ENCODE measurements at places on chromosomes 5 and 9.

DNA sequence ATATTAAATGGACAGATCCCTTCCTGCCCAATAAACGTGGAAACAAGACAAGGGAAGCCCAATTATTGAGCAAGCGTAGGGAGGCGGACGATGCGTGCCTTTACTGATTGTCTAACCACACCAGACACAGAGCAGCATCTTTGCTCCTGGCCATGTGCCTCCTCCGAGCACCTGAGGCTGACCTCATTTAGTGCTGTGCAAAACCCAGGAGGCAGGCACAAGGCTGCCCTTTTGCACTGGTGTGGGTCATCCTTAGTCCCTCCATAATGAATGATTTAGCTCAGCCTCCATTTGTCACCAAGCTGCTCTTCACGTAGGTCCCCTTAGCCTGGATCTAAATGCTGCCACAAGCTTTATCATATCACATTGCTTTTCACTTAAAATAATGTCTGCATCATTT, 24.1 kb upstream of the CDH6 start:
- no peak for DNase-seq

- peak; percentile 20 for DNase-seq
Measured at GRCh38 chr5:147483961-147484707, 25.7 kb downstream of the DPYSL3 start.

DNA sequence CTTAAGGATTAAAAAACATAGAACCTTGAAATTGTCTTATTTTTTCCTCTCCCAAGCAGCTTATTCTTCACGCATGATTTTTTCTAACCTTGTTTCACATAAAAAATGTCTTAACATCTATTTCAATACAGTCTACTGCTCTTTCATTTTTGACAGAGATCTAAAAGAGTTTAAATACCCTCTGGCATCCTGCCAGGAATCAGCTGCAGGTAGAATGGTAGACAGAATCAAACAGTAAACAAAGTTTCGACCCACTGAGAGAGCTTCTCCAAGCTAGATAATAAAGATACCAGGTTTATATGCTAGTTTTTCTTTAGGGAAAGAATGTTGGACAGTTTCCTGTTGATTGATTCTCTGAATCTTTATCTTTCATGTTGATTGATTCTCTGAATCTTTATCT, 555.8 kb upstream of the CDH9 start:
- no peak for DNase-seq

- DNase-seq, result no peak
Measured at GRCh38 chr5:74373076-74373475, 267.5 kb downstream of the ENC1 start.

GRCh38 chr9:81637276-81637675, 52.1 kb downstream of the TLE1 start:
- no peak for DNase-seq

GRCh38 chr9:93645149-93645889, 68.9 kb downstream of the PHF2 start:
- DNase-seq, result no peak

DNA sequence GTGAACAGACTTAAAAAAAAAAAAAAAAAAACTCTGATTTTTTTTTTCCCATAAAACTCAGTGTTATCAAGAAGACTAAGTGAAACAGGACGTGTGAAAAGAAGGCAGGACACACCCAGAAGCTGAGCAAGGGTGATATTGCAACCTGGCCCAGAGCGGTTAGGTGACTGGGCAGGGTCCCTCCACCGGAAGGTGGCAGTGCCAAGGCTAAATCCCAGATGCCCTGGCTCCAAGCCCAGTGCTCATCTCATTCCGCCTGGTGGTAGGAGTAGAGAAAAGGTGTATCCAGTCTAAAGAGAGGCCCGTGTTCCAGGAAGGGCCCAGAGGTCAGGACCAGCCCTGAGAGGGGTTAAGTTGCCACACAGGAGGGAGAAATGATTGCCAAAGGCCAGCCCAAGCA, 51.5 kb upstream of the SAP30L start:
- DNase-seq, result no peak

DNA sequence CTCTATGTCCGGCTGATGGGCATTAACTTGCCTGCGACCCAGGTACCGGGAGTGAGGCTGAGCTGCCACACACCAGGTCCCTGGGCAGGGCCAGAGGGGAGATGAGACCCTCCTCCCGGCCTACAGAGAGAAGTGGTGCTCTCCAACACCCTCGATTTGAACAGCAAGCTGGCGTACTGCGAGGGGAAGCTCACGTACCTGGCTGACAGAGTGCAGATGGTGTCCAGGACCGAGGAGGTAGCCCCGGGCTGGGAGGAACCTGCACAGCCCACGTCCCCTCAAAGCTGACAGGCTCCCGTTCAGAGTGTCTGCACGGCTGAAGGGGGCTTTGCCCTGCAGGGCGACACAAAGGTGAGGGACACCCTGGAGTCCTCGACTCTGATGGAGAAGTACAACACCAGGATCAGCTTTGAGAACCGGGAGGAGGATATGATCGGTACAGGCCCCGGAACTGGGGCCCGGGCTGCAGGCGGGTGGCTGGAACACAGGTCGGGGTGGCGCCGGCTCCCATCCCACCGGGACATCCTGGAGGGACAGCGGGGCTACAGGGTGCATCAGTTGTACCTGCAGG, 1.0 kb upstream of the RABL6 start:
- DNase-seq, result no peak

DNA sequence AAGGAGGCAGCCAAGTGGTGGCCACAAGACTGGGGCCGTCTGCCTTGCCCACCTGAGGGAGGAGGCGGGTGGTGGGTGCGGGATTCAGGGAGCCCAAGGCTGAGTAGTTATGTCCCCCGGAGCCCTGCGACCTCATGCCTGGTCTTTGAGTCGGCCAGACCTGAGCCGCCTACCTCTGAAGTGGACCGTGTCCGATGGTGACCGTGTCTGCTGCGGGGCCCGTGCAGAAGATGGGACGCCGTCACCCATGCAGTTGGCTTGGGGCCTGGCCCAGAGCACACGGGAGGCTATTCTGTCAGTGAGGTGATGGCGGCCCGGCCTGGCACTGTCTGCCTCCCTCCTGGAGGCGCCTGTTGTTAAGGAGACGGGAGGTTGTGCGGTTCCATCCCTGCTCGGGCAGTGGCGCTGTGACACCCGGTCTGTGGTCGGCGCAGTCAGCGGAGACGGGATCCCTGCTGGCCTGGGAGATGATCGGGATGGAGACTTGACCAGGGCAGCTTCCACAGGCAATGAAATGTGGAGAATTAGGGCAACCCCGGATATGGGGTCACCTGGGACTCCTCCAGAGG, 62.5 kb upstream of the FCN2 start:
- no peak for DNase-seq

DNA sequence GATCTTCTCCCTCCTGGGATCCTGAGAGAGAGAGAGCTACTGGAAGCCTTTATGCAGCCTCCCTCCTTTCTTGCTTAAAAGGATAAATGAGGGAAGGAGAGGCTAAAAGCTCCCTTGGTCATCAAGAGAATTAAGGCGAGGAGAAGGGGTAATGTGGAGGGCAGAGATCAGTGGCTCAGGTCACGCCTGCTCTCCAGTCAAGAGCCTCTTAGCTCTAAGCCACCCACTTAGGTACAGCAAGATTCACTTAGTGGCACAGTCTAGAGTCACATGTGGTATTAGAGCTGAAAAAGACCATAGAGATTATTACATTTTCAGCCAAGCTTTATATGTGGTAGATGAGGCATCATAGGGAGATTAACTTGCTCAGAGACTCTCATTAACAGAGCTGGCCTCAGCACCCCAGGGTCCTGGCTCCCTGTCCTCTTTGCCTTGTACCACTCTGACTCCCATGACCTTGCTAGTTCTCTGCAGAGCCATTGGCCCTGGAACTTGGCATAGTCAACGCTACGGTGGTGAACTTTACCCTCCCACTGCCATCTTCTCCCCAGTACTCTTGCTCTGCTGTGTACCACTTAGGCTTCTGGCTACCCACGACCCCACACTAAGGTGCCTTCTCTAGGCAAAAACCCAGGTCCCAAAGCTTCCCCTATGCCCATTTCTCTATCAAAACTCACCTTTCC, 37.6 kb downstream of the MFAP3 start:
- no peak for DNase-seq

- DNase-seq, result no peak
Measured at GRCh38 chr9:127614961-127615360, 2.9 kb downstream of the STXBP1 start.

GRCh38 chr5:32531885-32532520, 53.4 kb upstream of the SUB1 start:
- no peak for DNase-seq

GRCh38 chr5:91221917-91222316, 161.2 kb downstream of the ARRDC3 start:
- no peak for DNase-seq

GRCh38 chr5:156475182-156476157, 148.5 kb downstream of the SGCD start:
- no peak for DNase-seq

- DNase-seq, result peak; percentile 39
Measured at GRCh38 chr9:133538851-133539833, 4.6 kb downstream of the ADAMTSL2 start.

GRCh38 chr9:14428781-14429230, 114.9 kb upstream of the NFIB start:
- peak; percentile 18 for DNase-seq

- DNase-seq, result no peak
Measured at GRCh38 chr5:121019106-121019505, 555.0 kb downstream of the PRR16 start.

DNA sequence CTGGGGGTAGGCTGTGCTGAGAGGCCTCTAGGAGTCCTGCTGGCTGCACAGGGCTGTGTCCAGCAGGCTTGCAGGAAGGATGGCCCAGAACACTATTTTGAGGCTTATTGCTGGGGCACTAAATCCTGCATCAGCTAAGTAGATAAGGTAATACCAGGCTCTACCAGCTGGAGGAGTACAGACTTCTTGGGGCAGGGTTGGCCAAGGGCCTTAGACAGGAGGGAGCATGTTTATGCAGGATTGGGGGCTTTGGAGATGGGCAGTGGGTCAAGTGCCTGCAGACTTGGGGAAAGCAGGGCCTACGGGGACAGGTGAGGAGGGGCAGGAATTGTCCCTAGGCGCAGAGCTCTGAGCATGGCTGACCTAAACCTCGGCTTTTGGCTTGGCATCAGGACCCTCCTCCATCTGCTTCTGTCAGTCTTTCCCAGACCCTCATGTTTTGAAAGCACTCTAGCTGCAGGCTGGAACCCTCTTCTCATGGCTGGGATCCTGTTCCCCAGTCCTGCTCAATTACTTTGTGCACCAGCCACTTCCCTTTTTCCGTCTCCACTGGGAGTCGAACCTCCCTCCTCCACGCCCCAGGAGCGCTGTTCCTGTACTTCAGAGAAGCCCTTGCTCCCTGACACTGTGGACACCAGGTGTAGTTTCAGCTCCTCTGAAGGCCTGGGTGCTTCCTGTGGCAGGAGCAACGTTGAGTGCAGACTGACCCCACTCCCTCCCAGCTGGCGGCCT, 61.0 kb upstream of the SPTLC1 start:
- DNase-seq, result no peak

GRCh38 chr5:54795284-54795683, 190.1 kb downstream of the ESM1 start:
- no peak for DNase-seq

DNA sequence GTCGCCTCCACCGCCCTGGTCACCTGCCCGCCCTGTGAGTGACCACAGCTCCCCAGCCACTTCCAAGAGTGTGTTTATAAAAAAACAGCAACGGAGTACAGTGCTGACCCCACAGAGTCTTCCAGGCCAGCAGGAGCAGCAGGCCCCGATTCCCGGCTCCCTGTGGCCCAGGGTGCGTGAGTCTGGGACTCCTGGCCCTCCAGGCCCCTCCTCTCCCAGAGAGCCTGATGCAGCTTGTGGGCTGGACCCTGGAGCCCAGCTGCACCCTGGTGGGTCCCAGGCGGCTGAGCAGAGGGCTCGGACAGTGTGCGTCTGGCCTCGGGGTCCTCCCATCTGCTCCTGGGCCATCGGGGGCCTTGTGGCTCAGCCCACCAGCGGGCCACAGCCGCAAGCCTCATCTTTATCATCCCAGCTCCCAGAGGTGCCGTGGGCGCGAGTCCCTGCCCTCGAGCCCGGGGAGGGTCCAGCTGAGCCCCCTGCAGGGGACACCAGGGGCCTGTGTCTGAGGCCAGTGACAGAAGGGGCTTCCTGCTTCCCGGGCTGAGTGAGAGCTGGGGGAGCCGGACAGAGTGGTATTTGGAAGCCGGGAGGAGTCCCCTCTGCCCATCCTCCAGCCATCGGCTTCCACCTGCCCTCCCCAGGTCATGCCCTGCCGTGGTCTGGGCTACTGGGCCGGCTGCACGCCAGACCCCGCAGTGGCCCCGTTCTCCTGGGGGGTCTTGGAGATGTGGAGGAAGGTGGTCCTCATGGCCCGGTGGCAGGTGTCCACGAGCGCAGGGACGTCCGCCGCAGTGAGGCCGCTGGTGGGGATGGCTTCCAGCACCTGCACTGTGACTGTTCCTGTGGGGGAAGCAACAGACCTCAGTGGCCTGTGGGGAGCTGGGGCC, 10.6 kb downstream of the EGFL7 start:
- DNase-seq, result no peak

DNA sequence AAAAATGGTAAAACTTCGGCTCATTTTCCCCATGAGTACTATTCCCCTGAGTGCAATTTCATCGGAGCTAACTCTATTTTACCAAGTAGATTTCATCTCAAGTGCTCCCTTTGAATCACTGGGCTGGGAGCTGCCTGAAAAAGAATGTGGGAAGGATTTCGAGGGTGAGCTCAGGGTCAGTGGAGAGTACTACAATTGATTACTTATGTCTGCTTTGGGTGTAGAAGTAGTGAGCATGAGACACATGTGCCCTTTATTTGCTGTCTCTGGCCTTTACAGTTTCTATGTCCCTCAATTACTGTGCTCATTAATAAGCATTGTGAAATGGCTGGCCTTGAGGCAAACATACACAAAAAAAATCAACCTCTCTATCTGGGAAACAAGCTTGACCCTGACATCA, 172.7 kb upstream of the RFX3 start:
- no peak for DNase-seq

DNA sequence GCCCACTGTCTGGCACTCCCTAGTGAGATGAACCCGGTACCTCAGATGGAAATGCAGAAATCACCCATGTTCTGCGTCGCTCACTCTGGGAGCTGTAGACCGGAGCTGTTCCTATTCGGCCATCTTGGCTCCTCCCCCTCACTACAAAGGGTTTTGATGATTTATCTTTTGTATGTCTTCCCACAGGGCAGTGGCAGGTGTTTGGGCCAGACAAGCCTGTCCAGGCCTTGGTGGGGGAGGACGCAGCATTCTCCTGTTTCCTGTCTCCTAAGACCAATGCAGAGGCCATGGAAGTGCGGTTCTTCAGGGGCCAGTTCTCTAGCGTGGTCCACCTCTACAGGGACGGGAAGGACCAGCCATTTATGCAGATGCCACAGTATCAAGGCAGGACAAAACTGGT, 9.4 kb downstream of the BTNL8 start:
- no peak for DNase-seq

DNA sequence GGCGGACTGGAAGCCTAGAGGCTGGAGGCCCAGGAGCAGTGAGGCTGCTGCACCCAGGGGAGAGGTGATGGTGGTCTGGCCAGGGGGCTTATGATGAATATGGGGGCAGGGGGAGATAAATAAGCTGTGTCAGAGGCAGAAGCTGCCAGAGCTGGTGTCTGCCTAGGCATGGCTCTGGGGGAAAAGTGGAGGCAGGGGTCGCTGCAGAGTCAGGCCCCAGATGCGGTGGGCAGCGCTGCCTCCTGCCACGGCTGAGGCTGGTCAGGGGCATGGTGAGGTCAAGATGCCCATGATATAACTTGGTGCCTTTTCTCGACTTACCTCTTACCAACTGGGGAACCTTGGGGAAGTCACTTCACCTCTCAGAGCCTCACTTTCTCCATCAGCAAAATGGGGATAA, 51.1 kb downstream of the NSG2 start:
- no peak for DNase-seq

- DNase-seq, result no peak
Measured at GRCh38 chr9:99023831-99024230, 80.1 kb downstream of the COL15A1 start.

- DNase-seq, result no peak
Measured at GRCh38 chr9:126297661-126298060, 29.0 kb upstream of the MVB12B start.

Data from inflammatory macrophage treated with lipopolysaccharide for 4 hours (primary cell).